ENCODE measurements at places on chromosomes 4 and X.

- DNase-seq: no peak
Observed at GRCh38 chrX:37895795-37896510, 48.6 kb upstream of the DYNLT3 start.

GRCh38 chr4:148831945-148832344 lies 389.7 kb upstream of the NR3C2 start:
- no peak for DNase-seq

GRCh38 chr4:174702979-174703478 lies 126.0 kb downstream of the GLRA3 start:
- no peak for DNase-seq

DNA sequence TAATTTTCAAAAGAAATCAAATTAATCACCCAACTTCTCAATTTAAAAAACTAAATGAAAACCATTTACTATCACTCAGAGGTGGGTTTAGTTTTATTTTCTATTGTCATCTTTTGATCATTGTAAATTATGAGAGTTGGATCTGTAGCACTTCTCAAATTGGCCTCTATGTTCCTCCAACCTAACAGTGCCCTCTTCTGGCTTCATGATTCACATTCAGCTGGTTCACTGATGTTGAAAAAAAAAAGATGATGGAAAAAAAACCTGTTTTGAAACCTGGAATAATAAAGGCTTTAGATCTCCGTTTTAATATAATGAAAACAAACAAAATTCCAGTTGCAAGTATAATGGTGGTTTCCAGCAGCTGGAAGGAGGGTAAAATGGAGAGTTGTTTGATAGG lies 2.4 kb upstream of the NBDY start:
- DNase-seq: no peak

DNA sequence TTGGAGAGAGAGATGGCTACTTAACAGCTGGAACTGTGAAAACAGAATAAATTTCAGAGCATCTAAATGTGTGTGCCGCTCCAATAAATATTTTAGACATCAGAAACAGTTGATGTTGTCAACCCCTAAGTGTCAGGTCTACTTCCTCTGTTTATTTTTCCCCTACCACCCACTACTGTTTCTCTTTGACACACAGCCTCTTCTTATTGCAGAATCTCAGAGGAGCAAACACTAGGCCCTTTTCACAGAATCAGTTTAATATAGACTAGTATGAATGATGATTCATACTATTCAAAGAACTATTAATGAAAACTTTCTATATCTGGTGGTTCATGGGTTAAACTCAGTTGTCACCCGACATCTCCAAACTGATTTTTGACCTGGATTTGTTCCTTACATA lies 33.9 kb downstream of the NAA11 start:
- DNase-seq: no peak

GRCh38 chr4:52957835-52958631 lies 95.9 kb downstream of the RASL11B start:
- DNase-seq: no peak

DNA sequence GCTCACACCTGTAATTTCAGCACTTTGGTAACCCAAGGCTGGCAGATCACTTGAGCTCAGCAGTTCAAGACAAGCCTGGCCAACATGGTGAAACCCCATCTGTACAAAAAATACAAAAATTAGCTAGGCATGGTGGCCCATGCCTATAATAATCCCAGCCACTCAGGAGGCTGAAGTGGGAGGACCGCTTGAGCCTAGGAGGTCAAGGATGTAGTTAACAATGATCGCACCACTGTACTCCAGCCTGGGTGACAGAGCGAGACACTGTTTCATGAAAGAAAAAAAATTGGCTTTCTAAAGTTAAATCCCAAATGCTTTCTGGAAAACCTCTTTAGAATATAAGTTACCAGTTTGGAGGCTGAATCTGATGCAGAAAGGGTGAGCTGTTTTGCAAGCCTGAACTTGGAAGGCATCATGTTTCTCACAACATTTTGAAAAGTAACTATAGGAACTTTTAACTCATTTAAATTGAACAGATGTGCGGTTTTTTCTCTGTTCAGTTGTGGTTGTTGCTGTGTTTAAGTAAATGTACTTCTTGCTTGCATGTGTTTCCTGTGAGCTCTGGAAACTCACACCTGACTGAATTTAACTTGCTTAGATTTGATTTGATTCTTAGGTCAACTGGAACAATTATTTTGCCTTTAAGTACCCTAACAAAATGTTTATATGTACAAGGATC lies 39.8 kb upstream of the TMEM131L start:
- DNase-seq: no peak

DNA sequence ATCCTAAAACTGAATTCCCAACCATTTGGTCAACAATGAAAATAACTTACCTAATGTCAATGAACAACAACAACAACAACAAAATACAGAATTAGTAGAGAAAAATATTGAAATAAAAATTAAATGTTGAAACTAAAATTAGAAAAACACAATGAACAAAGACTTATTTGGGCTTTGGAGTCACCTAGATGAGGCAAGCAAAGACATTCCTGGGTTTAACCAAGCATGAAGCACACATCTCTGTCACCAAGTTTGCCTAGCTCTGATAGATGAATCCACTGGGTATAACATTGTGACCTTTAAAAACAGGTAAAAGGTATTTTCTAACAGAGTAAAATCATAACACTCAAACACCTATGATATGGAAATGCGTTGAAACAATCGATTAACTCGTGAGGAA lies 13.2 kb upstream of the SYTL5 start:
- no peak for DNase-seq

DNA sequence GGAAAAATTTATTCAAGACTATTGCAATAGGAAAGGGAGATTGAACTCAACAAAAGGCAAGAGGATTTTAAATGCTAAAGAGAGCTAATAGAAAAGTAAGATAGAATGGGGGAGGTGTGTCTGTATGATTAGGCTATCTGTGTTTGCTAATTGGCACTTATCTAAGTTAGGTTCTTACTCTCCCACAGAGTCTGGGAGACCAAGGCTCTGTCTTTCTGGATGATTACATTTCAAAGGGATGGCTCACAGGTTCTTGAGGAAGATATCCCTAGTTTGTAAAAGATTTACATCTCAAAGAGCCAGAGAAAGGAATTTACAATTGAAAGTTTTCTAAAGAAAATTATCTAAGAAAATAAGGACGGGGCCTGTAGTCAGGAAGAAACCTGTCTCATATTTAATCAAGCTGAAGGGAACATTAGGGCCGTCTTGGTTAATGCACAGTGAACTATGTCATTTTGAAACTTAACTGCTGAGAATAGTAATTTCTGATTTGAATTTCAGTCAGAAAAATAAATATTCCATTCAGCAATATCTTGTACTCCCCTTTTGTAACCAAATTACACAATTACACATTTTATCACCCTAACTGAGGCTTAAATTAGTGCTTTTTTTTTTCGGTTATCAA lies 75.8 kb downstream of the MAGEB10 start:
- DNase-seq: no peak

DNA sequence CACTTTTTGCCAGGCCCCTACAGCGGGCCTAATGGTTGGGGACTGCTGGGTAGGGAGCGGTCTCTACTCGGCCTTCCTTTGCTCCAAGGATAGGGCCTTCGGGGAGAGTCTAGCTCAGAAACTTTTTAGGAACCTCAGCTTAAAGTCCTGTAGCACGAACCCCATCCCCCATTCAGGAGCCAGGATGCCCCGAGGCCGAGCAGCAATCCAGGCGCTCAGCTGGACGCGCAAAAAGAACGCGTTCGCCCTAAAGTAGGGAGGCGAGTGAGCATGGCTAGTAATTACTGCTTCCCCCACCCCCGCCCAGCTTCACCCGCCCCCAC lies 9.7 kb downstream of the POU4F2 start:
- DNase-seq: no peak

DNA sequence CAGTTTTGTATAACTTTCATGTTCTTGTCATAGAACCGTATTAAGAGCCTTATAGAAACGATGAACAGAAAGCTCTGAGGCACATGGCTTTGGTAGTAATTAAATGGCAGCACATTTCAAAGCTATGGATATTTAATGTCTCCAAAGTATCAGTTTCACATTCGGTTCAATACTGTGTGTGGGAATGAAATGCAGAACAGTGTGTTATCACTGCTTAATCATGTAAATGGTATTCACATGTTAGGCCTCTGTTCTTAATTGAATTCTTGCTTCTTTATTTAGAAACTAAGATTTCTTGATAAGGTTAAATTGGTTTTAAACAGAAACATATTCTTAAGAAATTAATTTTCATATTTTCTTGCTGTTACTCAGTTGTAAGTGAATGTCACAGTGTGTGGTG lies 701.0 kb upstream of the PITX2 start:
- no peak for DNase-seq

DNA sequence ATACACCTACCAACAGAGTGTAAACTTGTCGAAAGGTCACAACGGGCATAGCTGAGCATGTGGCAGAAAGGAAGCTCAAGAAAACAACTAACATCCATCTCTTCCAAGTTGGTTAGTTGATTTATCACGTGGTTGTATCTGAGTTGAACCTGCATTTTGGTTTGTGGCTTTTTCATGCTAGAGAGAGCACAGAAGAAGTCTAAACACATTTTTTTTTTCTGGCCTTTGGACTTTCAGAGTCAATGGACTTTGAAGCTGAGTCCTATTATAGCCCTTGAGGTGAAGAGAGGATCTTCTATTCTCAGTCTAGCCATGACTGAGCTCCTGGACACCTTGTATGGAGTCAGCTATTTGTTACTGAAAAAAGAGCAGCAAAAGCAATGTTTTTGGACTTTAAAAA lies 150.6 kb upstream of the TRPC5 start:
- DNase-seq: no peak

GRCh38 chr4:153560908-153561307 lies 94.7 kb downstream of the TMEM131L start:
- DNase-seq: no peak

DNA sequence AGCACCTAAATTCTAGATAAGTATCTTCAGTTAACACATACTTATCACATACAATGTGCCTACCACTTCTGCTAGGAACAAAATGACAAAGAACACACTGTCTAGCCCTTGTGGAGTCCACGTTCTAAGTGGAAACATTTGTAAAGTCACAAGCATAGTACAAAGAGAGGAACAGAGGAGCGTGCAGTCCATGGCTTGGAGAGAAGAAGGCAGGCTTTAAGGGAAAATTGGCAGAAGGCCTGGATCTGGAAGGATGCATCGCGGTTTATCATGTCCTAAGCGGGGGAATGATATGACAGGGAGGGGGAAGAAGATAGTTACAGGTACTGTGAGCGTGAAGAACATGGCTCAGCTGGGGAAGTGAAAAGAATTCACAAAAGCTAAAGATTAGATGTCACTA lies 218.0 kb downstream of the PRDM5 start:
- DNase-seq: no peak

GRCh38 chrX:131827935-131828334 lies 195.2 kb upstream of the STK26 start:
- DNase-seq: no peak

DNA sequence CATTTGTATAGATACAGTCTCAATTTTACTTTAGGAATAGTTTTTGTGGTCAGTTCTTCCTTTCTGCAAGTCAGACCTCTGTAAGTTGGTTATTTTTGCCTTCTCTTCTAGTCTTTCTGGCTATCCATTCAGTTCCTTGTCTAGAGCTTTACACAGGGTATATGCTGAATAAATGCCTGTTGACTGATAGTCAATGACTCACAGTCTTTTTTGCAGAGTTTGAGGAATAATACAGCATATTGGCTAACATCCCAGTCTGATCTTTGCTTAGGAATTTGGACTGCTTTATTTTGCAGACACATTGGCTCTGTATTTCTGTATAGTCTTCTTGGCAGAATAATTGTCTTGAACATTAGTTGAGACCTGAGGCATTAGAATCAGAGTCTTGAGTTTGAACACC lies 132.4 kb downstream of the MAGEC1 start:
- no peak for DNase-seq

DNA sequence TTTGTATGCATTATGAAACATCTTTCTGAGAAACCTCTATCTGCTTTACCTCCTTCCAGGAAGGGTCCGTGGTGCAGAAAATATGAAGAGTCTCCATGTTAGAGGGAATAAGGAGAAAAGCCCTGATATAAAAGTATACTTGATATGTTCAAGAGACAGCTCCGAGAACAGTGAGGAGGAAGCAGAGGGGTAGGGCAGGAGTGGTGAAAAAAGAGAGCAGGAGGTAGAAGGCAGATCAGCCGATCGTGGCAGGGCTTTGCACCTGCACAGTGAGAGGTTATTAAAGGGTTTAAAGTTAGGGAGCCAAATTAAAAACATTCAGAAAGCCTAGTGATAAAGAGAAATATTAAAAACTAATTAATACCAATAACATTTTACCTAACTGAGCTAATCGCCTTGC lies 419.7 kb downstream of the FAT4 start:
- DNase-seq: no peak

GRCh38 chr4:88003261-88003660 lies 4.2 kb upstream of the PKD2 start:
- DNase-seq: no peak

DNA sequence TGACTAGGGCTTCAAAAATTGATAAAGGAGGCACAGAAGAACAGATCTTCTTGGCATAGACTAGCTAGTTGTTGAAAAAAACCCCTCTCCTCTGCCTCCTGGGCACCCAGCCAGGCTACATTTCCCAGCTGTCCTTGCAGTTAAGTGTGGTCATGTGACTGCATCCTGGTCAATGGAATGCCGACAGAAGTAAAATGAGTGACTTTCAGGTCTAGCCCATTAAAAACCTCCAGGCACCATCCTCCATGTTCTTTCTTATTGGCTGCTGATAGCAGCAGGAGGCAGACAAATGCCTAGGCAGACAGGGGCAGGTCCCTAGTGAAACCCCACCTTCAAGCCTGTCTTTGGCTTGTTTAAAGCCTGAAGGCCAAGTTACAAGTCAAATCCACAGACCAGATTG lies 35.3 kb downstream of the ATXN3L start:
- DNase-seq: no peak

DNA sequence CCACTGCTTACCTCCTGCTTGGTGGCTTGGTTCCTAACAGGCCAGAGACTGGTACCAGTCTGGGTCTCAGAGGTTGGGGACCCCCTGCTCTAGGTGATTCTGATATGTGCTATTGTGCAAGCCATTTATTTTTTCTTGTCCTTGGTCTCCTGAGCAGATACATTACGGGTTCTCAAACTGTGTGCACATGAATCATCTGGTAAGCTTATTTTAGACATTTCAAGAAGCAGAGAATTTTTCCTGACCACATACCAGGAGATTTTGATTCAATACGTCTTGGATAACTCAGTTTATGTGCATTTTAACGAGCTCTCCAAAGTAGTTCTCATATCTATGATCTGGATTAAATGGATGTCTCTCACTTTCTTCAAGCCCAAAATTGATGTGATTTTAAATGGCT lies 77.2 kb downstream of the FHIP1A start:
- no peak for DNase-seq

GRCh38 chr4:145882604-145883003 lies 56.0 kb downstream of the ZNF827 start:
- DNase-seq: no peak

- DNase-seq: no peak
Observed at GRCh38 chr4:4554234-4554633, 12.4 kb upstream of the STX18 start.

Data from progenitor cell of endocrine pancreas (in vitro differentiated cells).